ENCODE measurements at places on chromosomes 3 and 15. TPM values are rescaled to one million over a fixed set of nuclear protein-coding genes. Genes with fewer than 3 reads are reported as not detected.

DNA sequence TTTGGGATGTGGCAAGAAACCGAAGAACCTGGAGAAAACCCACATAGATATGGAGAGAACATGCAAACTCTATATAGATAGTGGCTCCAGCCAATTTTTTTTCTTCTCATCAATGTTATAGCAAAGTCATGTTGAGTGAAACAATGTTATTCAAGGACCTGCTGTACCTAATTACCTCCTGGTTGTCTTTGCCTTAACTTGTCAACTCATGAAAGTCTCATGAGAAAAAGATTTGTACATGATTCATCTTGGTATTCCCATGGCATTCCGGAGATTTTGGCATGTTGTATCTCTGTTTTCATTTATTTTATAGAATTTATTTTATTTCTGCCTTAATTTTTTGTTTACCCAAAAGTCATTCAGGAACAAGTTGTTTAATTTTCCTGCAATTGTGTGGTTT lies 303.8 kb upstream of the CDIN1 start:
- no peaks in the 10 kb centered on the region for H3K36me3 ChIP-seq
- no peaks in the 10 kb centered on the region for H3K27me3 ChIP-seq
- H3K4me1 ChIP-seq: no peaks in the 10 kb centered on the region
- H3K27ac ChIP-seq: no peak overlapping the region
- H3K4me3 ChIP-seq: no peak overlapping the region
- no peak for DNase-seq

DNA sequence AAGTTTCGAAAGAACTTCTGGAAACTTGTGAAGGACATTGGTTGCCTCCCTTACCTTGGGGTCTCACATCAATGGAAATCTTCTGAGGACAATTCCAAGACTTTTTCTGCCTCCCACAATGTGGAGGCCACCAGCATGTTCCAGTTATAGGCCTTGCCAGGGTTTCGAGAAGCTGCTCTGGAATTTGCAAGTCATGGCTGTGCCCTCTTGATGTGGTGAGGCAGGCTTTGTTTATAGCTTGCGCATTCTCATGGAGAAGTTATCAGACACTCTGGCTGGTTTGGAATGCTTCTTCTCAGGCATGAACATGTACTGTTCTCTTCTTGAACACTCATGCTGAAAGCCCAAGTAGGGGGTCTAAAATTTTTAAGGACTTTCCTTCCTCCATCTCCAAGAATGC lies 4.1 kb downstream of the CXCR6 start:
- H3K27me3 ChIP-seq: no peaks in the 10 kb centered on the region
- DNase-seq: no peak
- H3K4me1 ChIP-seq: peaks cover 88% of the 10 kb centered on the region
- no peak overlapping the region for H3K4me3 ChIP-seq

- H3K36me3 ChIP-seq: peaks cover 25% of the 10 kb centered on the region
- H3K4me3 ChIP-seq: no peak overlapping the region
- DNase-seq: no peak
- no peaks in the 10 kb centered on the region for H3K27me3 ChIP-seq
Observed at GRCh38 chr15:68774521-68775235, 46.0 kb downstream of the ANP32A start.

DNA sequence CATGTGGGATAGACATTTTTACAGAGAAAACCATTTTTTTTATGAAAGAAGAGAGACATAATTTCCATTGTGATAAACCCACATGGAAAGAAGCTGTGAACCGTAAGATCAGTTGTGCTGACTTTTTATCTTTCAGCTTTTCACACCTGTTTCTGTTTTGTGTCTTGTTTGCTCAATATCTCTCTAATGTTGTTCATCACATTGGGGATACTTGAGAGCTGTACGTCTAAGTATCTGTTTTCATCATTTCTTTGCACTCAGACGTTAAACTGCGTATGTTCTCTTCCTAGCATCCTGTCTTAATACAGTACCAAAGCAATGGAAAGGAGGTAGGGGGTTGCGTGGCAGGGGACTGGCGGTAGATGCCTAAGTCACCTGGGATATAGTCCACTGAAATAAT lies 449.0 kb downstream of the NAALADL2 start:
- DNase-seq: no peak
- H3K4me3 ChIP-seq: no peak overlapping the region

DNA sequence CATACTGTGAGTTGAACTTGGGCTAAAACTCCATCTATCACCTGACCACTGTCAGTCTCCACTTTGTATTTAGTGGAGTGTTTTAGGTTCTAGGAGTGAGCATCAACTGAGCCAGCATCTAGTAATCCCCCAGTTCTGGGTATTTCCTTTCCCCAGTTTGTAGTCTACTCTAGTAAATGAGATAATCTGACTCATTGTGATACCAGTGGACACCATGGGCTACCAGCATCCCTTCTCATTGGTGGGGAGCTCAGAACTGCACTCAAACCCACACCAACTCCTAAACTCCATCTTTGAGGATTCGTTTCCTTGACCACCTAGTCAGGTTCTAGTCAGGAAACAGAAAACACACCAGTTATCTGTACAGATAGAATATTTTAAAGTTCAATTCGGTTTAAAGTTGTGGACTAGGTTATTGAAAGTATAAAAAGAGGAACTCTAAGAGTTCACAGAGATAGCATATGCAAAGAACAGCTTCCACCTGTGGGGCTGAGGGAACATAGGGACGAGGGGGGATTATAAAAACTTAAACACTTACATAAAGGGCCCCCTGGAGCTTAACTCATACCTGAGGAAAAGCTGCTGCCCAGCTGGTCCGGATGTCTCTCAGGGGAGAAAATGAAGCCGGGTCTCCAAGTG lies 36.0 kb downstream of the LEO1 start:
- peaks cover 8% of the 10 kb centered on the region for H3K4me1 ChIP-seq
- no peaks in the 10 kb centered on the region for H3K27me3 ChIP-seq
- H3K4me3 ChIP-seq: no peak overlapping the region
- H3K27ac ChIP-seq: peak overlapping the region; percentile 37

GRCh38 chr15:43511012-43511885 lies 6.2 kb upstream of the MAP1A start:
- H3K27ac ChIP-seq: peak overlapping the region; percentile 99
- H3K4me3 ChIP-seq: peak overlapping the region; percentile 96
- peaks cover 7% of the 10 kb centered on the region for H3K36me3 ChIP-seq

GRCh38 chr3:168671091-168671490 lies 575.4 kb upstream of the GOLIM4 start:
- no peak overlapping the region for H3K27ac ChIP-seq
- no peaks in the 10 kb centered on the region for H3K4me1 ChIP-seq
- DNase-seq: no peak
- H3K36me3 ChIP-seq: no peaks in the 10 kb centered on the region
- no peaks in the 10 kb centered on the region for H3K27me3 ChIP-seq

- H3K4me3 ChIP-seq: no peak overlapping the region
- peaks cover 6% of the 10 kb centered on the region for H3K36me3 ChIP-seq
- DNase-seq: no peak
Observed at GRCh38 chr15:90895571-90896117, 7.5 kb upstream of the MAN2A2 start.

DNA sequence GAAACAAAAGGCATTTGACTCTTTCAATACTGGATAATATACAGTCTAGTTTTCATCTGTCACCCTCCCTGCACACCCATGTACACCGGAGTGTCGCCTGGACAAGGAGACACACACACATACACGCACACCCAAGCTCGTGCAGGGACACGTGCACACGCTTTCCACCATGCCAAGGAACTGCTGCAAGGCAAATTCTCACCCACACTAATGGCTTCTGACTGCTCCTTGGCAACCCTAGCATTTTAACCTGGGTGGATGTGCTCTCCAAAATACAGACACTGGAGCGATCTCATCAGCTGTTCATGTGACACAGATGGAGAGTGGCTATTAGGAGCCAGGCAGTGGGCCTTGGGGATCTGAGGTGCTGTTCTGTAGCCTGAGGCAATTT lies 61.6 kb downstream of the MEIS2 start:
- no peaks in the 10 kb centered on the region for H3K36me3 ChIP-seq
- no peak overlapping the region for H3K27ac ChIP-seq
- no peak overlapping the region for H3K4me3 ChIP-seq
- H3K4me1 ChIP-seq: no peaks in the 10 kb centered on the region

- no peaks in the 10 kb centered on the region for H3K36me3 ChIP-seq
- H3K4me3 ChIP-seq: no peak overlapping the region
- H3K27me3 ChIP-seq: no peaks in the 10 kb centered on the region
- H3K4me1 ChIP-seq: no peaks in the 10 kb centered on the region
Observed at GRCh38 chr3:56048331-56048730, 419.9 kb downstream of the ERC2 start.

- H3K36me3 ChIP-seq: no peaks in the 10 kb centered on the region
- no peaks in the 10 kb centered on the region for H3K4me1 ChIP-seq
- no peak overlapping the region for H3K4me3 ChIP-seq
- no peak overlapping the region for H3K27ac ChIP-seq
Observed at GRCh38 chr3:20325563-20325962, 139.6 kb upstream of the SGO1 start.

GRCh38 chr15:55742927-55743728 lies at the start of gene PRTG:
PRTG (minus strand) TSS chr15:55743152; CDS start chr15:55742931, 221 bp downstream.
- H3K36me3 ChIP-seq: no peaks in the 10 kb centered on the region
- H3K27me3 ChIP-seq: peaks cover 33% of the 10 kb centered on the region
- peaks cover 4% of the 10 kb centered on the region for H3K4me1 ChIP-seq
- H3K4me3 ChIP-seq: peak within 1 kb of the TSS; percentile 56

GRCh38 chr3:72118628-72119027 lies 333.7 kb upstream of the PROK2 start:
- H3K27me3 ChIP-seq: no peaks in the 10 kb centered on the region
- no peak for DNase-seq
- H3K27ac ChIP-seq: no peak overlapping the region
- H3K4me1 ChIP-seq: no peaks in the 10 kb centered on the region
- H3K4me3 ChIP-seq: no peak overlapping the region
- H3K36me3 ChIP-seq: no peaks in the 10 kb centered on the region

- no peaks in the 10 kb centered on the region for H3K36me3 ChIP-seq
- no peak overlapping the region for H3K4me3 ChIP-seq
- H3K4me1 ChIP-seq: peaks cover 5% of the 10 kb centered on the region
- H3K27me3 ChIP-seq: no peaks in the 10 kb centered on the region
- peak; percentile 66 for DNase-seq
Observed at GRCh38 chr3:48232734-48233133, 8.2 kb upstream of the ZNF589 start.

- no peak overlapping the region for H3K27ac ChIP-seq
- no peaks in the 10 kb centered on the region for H3K4me1 ChIP-seq
- H3K36me3 ChIP-seq: peaks cover 20% of the 10 kb centered on the region
- H3K27me3 ChIP-seq: no peaks in the 10 kb centered on the region
Observed at GRCh38 chr3:136437043-136437442, 186.9 kb downstream of the PCCB start.

GRCh38 chr15:29055876-29056275 lies 170.1 kb downstream of the APBA2 start:
- no peak overlapping the region for H3K27ac ChIP-seq
- no peak overlapping the region for H3K4me3 ChIP-seq
- no peak for DNase-seq

GRCh38 chr15:32849769-32850668 lies 132.2 kb downstream of the GREM1 start:
- no peaks in the 10 kb centered on the region for H3K36me3 ChIP-seq
- no peak overlapping the region for H3K27ac ChIP-seq
- DNase-seq: no peak
- no peak overlapping the region for H3K4me3 ChIP-seq
- no peaks in the 10 kb centered on the region for H3K4me1 ChIP-seq

DNA sequence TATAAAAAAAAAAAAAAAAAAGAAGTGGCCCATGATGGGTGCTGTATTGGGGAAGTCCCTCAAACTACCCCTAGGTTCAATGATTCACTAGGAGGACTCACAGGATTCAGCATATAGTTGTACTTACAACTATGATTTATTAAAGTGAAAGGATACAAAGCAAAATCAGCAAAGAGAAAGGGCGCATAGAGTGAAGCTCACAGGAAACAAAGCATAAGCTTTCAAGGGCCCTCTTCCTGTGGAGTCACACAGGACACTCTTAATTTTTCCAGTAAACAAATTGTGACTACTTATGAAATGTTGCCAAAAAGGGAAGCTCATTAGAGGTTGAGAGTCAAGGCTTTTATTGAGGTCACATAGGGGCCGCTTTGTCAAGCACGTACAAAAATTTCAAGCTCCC lies 153.7 kb upstream of the GAP43 start:
- no peaks in the 10 kb centered on the region for H3K36me3 ChIP-seq
- peaks cover 2% of the 10 kb centered on the region for H3K27me3 ChIP-seq
- H3K4me3 ChIP-seq: no peak overlapping the region

- H3K36me3 ChIP-seq: no peaks in the 10 kb centered on the region
- H3K27ac ChIP-seq: no peak overlapping the region
- H3K4me3 ChIP-seq: no peak overlapping the region
- H3K27me3 ChIP-seq: peaks cover 4% of the 10 kb centered on the region
- no peak for DNase-seq
Observed at GRCh38 chr3:169218314-169218983, 445.1 kb downstream of the MECOM start.

- peak; percentile 54 for DNase-seq
- H3K27me3 ChIP-seq: peaks cover 13% of the 10 kb centered on the region
- peak overlapping the region; percentile 98 for H3K27ac ChIP-seq
- H3K36me3 ChIP-seq: peaks cover 14% of the 10 kb centered on the region
Observed at GRCh38 chr3:150703299-150703755, 393 bp downstream of the ERICH6 start.

DNA sequence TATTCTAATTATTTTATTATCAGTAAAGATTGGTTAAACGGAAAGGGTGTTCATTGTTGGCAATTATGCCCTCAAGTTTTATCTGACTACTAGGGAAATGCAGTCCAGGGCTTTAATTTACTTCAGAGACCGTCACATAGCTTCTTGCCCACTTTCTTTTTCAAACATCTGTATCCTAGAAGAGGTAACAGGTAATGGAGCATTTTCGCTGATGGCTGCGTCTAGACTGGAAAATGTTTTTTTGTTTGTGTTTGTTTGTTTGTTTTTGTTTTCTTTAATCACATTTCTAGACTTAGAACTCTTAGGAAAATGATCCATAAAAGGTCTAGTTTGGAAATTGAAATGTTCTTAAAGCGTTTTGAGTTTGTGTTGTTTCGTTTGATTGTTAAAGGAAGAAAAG lies 71.4 kb downstream of the ANXA2 start:
- H3K4me3 ChIP-seq: no peak overlapping the region
- no peaks in the 10 kb centered on the region for H3K36me3 ChIP-seq
- peaks cover 64% of the 10 kb centered on the region for H3K27me3 ChIP-seq
- peaks cover 8% of the 10 kb centered on the region for H3K4me1 ChIP-seq

GRCh38 chr15:42151736-42152135 lies 4.7 kb downstream of the PLA2G4F start:
- no peak overlapping the region for H3K27ac ChIP-seq
- H3K36me3 ChIP-seq: no peaks in the 10 kb centered on the region
- no peak overlapping the region for H3K4me3 ChIP-seq
- DNase-seq: no peak
- no peaks in the 10 kb centered on the region for H3K27me3 ChIP-seq

DNA sequence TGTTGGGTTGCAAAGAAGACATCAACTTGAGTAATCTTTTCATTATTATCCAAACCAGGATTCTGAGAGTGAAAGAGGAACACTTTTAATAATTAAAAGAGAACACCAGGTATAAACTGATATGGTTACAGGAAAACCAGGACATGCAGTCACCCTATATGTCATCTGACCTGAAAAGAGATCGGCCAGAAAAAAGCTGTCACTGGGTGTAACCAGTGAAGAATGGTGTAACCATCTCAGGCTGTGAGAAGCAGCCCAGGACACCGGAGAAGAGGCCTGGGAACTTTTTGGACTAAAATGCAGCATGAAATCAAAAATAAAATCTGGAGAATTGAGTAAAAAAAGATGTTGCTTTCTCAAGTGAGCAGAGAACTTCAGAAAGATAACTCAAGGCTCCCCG lies 10.1 kb upstream of the CCDC80 start:
- no peak overlapping the region for H3K27ac ChIP-seq
- no peak for DNase-seq
- H3K36me3 ChIP-seq: no peaks in the 10 kb centered on the region
- peaks cover 23% of the 10 kb centered on the region for H3K4me1 ChIP-seq
- H3K4me3 ChIP-seq: no peak overlapping the region
- H3K27me3 ChIP-seq: peaks cover 5% of the 10 kb centered on the region

The NISCH gene
- 94.5 TPM for total RNA-seq

The TMEM212 gene
- total RNA-seq: not detected

The OR5K2 gene
- total RNA-seq: not detected

The STXBP5L gene
- total RNA-seq: not detected

The VWA5B2 gene
- total RNA-seq: not detected

The SPINT1 gene
- total RNA-seq: 1.7 TPM

Data from activated CD4-positive, alpha-beta T cell treated with anti-CD3 and anti-CD28 coated beads, Interleukin-2, amount 10 ng/mL, durations not matched to agents 7 days and 5 days (primary cell).